Head of caudate nucleus (tissue), 42 donors: ENCODE measurements at places on chromosomes 3 and 15.
A peak's percentile ranks its signal among the peaks of the same experiment; 100 is the strongest.

DNA sequence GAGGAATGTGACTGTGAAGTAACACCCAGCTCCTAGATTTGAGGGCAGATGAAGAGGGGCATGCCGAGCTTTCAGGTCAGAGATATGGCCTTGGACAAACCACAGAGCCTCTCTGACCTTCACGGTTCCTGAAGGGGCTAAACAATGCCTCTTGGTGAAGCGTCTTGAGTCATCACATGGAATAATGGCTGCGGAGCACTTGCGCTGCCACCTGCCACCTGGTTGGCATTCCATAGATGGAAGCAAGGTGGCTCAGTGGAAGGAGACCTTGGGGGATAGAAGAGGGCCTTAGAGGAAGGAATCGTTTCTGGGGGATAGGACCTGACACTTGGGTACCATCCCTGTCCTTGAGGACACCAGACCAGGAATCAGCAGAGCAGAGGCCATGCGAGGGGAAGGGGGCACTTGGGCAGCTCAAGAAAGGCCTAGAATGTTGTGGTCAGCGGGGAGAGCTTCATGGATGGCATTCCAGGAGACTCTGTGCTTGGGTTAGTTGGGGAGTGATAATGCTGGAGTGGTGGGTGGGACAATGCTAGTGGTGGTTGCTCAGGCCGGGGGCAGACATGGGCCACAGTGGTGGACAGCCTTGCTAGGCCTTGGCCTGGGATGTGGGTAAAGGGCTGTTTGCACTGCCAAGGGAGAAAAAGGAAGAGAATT lies 12.6 kb downstream of the MRAS start:
- no peak for DNase-seq

- no peak for DNase-seq
Measured at GRCh38 chr3:135057996-135058395, 262.9 kb downstream of the EPHB1 start.

- no peak for DNase-seq
Measured at GRCh38 chr3:21839592-21839991, 88.6 kb upstream of the ZNF385D start.

DNA sequence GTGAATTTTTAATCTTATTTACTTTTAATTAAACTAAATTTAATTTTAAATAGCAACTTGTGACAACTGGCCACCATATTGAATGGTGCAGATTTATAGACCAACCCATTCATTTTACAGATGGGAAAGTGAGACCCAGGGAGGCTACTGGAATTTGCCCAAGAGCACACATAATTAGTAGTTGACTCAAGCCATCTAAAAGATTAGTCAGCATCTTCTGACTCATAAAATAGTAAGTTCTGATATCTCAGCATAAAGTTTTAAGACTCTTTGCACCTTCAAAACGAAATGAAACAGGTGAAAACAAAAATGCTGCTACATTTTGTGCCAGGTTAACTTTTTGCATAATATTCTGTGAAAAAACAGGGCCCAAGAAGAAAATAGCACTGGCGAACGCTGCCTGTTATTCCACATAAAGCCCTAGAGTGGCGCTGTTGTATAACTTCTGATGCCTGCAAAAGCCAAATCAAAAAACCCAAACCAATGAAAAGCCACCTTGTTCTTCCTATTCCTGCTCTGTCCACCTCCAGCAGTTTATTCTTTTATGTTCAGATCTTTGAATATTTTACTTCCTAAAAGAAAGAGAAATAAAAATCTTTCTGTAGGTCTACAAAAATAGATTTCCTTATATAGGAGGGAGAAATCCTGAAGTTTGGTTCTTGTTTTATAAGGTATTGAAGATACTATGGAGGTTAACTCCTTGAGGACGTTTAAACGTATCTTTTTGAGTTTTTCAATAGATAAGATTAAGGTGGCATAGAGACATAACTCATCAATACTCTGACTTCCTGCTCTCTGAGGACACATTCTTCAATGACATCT lies 62.8 kb downstream of the OTOL1 start:
- peak; percentile 18 for DNase-seq

GRCh38 chr3:112965656-112966055 lies 9.2 kb downstream of the CD200R1 start:
- DNase-seq = no peak

- DNase-seq = no peak
Measured at GRCh38 chr15:41801850-41802455, 25.9 kb upstream of the JMJD7 start.

GRCh38 chr3:124907957-124908356 lies 20.8 kb upstream of the ITGB5 start:
- no peak for DNase-seq

DNA sequence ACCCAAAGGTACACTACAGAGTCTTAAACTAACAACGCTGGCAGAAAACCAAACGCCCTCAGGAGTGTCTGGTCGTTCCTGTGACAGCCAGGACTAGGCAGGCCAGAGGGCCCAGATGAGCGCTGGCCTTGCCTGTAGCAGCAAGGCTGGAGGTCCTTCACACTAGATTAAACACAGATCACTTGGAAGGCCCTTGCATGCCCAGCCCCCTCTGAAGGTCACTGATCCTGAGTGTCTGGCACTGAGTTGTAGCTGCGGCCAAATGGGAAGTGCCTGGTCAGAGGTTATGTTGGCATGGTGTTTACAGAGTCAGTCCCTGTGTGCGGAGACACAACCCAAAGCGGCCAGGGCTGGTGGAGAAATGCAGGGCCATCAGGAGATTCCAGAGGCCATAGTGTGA lies 58.9 kb downstream of the ZNF621 start:
- DNase-seq = no peak

DNA sequence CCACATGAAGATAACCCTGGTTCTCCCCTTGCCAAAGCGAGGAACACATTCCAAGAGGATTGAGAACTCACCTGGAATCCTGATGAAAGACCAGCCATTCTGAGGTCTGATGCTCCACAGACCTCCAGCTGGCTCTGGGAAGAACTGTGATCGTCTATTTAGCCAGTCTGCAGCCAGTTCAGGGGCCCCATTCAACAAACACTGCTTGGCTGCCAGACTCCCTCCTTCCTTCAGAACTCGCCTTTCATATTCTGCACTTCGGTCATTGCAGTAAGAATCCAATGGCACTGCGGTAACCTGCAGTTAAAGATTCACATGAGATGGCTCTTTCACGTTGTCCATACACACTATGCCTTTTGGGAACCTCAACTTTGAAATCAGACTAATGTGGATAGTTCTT lies 67.6 kb downstream of the CHAC1 start:
- no peak for DNase-seq

DNA sequence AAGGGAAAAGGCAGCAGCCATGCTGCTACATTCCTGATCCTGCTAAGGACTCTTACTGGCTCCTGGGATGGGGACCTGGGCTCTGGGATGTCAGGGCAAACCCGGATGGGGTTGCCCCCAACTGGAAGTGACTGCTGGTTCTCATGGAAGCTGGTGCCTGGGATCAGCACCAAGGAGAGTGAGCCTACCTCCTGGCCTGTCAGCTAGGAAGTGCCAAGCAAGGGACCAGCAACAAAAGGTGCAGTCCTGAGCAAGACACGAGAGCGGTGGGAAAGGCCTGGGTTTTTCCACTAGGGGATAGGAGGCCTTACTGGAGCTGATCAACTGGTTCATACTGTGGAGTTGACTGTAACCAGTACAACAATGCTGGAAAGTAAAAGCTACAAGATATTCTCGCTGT lies 47.9 kb upstream of the SYNM start:
- no peak for DNase-seq

DNA sequence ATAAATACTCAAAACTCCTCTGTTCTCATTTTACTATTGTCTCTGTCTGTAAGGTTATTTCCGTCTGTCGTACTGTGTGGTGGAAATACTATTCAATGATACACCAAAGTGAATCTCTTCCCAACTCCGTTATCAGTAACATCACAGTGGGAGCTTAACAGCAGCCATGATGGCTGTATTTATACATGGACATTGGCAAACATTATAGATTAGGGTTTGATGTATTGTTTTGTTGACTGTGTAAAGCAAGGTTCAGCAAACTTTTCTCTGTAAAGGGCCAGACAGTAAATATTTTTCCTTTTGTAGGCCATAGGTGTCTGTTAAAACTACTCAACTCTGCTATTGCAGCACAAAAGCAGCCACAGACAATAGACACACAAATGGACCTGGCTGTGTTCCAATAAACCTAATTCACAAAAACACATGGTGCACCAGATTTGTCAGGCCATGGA lies 23.2 kb downstream of the LIPC start:
- DNase-seq = no peak

GRCh38 chr3:26229801-26230200 lies 392.8 kb upstream of the LRRC3B start:
- DNase-seq = no peak

DNA sequence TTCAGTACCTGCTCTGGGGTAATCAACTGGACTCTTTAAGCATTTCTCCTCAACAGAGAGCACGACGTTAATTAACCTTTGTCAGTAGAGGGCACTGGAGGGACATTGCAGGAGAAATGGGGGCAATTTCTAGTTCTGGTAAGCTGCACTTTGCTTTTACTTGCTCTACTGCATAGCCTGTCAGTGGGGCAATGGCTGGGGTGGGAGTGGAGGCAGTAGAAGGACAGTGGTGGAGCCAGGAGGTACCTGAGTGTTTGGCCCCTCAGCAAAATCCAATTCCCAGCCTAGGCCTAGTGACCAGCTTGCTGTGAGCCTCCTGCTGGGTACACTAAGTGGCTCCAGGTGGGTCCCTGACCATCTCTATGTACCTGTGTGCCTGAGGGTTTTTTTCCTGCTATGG lies 18.3 kb upstream of the MED12L start:
- no peak for DNase-seq

DNA sequence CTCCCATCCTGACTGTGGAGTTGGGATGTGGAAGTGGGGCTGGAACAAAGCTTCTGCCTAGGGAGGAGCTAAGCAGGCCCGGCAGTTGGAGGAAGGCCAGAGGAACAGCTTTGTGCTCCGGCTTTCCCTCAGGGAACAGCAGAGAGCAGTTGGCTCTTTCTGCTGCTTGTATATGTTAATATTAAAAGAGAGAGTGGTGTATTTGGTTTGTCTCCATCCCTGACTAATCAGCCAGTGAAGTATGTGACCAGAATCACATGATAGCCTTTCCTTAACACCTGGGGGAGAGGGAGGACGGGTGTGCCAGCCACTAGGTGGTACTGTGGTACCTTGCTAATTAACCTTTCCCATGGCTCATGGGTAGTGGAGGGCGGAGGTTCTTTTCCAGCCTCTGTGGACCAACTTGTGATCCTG lies 10.0 kb downstream of the EIF2B5 start:
- no peak for DNase-seq

DNA sequence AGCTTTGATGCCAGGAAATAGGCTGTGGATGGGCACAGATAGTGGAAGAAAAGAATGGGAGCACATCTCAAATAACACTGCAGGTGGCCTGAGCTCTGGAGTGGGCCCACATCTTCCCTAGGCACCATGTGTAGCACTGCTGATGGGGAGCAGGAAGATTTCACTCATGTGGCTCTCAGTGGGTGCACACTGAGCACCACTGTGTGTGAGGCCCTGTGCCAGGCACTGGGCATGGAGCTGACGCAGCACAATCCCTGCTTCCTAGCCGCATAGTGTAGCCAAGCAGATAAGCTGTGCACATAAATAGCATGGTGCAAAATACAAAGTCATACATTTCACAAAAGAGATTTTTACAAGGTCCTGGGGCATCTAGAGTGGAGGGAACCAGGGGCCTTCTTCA lies 101.6 kb downstream of the MOBP start:
- no peak for DNase-seq

DNA sequence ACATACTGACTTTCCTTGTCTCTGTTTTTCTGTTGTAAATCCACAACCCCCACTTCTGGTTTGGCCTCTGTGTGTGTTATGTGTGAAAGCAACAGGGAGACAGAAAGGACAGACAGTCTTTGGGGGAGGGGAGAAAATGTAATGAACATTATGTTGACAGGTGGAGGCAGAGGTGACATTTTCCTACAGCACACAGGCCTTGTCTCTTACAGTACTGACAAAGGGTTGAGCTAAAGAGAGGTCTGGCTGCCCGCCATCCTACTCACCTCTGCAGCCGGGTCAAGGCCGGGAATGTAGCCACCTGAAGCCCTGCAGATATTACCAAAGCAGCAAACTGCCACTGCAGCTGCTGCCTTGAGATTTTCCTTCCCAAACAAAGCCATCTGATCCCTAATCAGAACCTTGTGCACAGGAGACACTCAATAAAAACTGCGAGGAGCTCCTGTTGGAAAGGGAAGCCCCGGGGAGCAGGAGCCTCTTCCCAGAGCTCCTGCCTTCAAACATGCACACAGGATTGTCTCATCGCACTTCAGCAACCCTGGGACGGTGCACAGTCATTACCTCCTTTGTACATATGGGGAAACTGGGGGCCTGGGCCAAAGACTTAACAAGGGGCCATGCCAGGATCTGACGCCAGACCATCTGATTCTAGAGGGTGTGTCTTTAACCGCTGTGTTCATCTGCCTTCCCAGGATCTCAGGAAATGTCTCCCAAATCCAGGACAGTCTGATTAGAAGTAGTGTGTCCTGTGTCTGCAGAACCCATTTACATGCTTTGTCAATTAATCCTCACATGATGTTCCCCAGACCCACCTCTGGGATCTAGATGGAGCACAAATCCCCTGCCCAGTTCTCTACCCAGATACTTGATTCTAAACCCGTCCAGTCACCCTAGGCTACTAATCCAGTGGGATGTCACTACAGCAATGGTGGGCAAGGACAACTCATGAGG lies 14.2 kb downstream of the MYO5C start:
- no peak for DNase-seq

- DNase-seq = no peak
Measured at GRCh38 chr3:170056710-170057454, 19.1 kb downstream of the GPR160 start.

GRCh38 chr3:133595341-133595740 lies 21.9 kb downstream of the CDV3 start:
- DNase-seq = peak; percentile 31

DNA sequence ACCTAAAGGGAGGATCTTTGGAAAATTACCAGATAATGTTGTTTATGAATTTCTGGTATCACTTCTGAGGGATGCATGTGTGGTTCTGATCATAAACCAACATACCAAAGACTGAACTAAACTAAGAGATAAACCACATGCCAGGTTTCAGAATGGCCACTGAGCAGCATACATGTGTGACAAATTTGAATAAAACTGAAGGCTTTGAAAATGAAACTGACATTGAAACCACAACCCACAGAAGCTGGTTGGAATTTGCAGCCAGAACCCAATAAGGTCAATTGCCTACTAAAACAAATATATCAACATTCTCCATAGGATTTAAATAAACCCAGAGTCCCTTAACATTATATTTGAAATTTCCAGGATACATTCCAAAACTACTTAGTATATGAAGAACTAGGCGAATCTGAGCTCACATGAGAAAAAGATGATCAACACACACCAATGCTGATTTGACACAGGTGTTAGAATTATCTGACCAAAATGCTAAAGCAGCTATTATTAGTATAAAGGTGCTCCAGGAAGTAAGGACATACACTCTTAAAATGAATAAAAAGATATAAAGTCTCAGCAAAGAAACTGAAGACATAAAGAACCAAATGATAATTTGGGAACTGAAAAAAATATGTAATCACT lies 125.0 kb downstream of the ZNF280D start:
- no peak for DNase-seq

DNA sequence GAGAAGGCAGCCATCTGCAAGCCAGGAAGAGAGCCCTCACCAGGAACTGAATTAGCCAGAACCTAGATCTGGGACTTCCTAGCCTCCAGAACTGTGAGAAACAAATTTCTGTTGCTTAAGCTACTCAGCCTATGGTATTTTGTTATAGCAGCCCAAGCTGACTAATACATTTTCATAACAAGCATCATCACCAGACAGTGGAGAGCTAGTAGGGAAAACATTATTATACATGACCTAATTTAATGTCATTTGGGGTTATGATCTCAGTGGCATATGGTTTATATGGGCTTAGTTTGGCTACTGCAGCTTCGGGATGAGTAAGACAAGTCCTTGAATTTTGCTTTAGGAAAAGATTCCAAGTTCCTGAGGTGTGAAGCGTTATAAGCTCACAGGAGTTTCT lies 35.6 kb downstream of the LNP1 start:
- DNase-seq = no peak
